ENCODE measurements at places on chromosomes 3 and 15.

- no peak for DNase-seq
Measured at GRCh38 chr3:186002884-186003472, 65.2 kb upstream of the TRA2B start.

GRCh38 chr3:181298421-181298820 lies 308.9 kb upstream of the DNAJC19 start:
- DNase-seq, result no peak

- no peak for DNase-seq
Measured at GRCh38 chr3:181626036-181626435, 85.7 kb upstream of the SOX2 start.

- no peak for DNase-seq
Measured at GRCh38 chr3:121768452-121768851, 18.9 kb upstream of the GOLGB1 start.

DNA sequence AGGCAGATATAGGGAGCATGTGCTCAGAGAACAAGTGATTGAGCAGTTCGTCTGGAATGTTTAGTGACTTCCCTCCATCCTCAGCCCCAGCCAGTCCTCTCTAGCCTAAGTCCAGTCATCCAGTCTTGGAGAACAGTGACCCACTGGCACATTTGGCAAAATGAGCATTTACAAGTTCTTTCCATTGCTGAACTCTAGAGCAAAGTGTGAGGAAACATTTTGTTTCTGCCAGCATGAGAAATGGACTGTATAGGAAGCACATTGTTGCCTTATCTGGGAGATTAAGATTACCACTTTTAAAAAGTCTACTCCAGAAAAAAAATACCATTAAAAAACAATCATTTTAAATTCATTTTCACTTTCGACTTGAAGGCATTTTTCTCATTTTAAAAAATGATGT lies 353.6 kb downstream of the SHQ1 start:
- DNase-seq, result no peak

GRCh38 chr3:10992017-10992942 lies at the start of gene SLC6A1:
TSS of gene SLC6A1 (plus strand) at chr3:10992748. CDS start at chr3:11017212, 24,464 bp downstream.
- no peak for DNase-seq

DNA sequence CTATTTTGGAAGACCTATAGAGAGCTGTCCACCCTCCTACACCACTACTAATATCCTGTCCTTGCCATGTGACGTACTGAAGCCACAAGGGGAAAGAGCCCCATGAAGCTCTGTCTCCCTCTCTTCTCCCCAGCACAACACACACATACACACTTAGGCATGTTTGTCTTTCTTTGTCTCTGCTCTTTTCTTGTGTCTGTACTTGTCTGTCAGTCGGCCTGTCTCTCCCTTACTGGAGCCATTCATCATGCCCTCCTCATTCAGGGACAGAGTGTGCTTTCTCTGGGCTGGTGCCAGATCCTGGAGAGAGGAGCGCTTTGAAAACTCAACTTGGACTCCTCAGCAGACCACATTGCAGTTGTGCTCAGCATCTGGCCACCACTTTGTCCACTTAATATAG lies 47.6 kb downstream of the PSMD6 start:
- no peak for DNase-seq

DNA sequence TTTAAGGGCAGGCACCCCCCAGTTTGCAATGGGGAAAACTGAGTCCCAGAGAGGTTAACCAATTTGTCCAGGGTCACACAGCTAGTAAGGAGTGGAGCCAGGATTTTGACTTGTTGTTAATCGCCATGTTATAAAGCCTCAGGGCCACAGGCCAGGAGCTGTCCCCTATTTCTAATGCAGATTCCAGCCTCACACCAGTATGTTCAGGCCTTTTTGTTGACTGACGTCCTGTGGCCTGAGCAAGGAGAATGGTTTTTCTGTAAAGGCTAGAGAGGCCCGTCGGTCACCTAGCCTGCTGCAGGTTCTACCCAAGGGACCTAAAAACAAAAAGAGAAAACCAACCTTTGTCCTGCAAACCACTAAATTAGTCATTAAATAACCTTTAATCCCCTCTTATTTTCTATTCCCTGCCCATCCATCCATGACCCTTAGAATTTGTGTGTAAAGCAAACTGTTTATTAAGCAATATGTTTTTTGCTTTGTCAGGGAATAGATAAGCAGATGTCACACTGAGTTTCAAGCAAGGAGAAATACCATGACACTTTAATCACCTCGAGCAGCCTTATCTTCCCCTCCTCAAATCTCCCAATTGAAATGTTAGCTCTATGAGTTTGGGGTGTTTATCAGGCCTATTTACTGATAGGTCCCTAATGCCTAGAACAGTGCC lies 14.1 kb downstream of the ACOX2 start:
- no peak for DNase-seq

GRCh38 chr3:94372026-94372425 lies 309.2 kb downstream of the NSUN3 start:
- no peak for DNase-seq

DNA sequence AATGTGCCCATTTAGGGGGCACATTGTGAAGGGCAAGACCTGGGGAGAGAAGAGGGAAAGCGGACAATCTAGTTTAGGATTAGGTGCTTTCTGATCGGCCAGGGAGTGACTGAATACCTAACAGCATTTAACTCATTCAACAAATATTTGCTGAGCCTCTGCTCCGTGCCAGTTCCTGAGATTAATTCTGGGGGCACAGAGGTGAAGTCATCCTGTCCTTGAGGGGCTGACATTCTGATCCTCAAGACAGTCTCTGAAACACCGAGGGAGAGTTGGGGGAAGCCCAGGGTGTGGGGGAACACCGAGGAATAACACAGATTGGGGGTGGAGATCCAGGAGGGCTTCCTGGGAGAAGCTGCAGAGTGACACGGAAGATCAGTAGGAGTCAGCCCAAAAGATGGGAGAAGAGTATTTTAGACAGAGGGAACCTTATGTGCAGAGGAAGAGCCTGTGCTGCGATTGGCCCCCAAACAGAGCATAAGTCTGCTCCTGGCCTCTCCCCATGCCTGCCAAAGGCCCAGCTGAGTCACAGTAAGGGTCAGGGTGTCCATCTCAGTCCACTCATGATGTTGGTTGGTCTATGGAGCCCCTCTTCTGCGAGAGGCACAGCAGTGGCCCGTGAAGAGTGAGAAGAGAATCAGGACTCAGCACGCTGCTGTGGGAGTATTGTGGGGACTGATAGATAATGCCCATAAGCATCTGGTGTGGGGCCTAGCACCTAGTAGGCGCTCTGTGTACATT lies 60.2 kb downstream of the AMOTL2 start:
- DNase-seq, result no peak

GRCh38 chr3:197027896-197028727 lies 1.5 kb downstream of the MELTF start:
- no peak for DNase-seq

- no peak for DNase-seq
Measured at GRCh38 chr15:73939138-73939537, 12.9 kb downstream of the LOXL1 start.

GRCh38 chr3:13280811-13281506 lies 139.2 kb downstream of the NUP210 start:
- DNase-seq, result no peak

DNA sequence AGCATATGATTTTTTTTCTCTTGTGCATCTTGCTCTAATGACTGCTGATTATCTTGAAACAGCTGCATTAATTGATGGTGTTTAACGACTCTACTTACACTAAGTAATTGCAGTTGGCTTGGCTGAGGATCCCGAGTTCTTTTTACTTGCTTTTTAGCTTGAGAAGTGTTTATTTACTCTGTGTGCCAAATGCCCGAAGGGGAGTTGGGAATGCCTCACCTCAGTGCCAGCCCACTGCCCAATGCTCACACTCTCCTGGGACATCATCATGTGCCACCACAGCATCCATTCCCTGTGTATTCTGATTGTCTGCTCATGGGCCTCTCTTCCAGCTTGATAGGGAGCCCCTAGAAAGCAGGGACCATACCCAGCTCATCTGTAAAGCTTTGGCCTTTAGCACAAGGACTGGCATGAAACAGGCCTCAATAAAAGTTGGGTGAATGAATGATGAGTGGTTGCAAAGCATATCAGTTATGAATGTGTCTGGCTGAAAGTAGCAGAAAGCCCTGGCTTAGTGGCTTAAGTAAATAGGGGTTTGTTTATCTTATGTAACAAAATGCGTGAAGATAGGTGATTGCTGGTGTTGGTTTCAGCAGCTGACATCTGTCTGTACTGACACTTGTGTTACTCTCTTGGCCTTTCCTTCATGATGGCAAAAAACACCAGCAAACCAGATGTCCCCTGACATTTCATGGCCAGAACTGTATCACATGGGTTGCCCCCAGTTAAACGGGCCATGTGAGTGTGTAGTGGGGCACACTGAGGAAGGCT lies 8.1 kb downstream of the PXYLP1 start:
- DNase-seq, result no peak

GRCh38 chr15:48671103-48672022 lies 25.9 kb upstream of the FBN1 start:
- DNase-seq, result no peak

DNA sequence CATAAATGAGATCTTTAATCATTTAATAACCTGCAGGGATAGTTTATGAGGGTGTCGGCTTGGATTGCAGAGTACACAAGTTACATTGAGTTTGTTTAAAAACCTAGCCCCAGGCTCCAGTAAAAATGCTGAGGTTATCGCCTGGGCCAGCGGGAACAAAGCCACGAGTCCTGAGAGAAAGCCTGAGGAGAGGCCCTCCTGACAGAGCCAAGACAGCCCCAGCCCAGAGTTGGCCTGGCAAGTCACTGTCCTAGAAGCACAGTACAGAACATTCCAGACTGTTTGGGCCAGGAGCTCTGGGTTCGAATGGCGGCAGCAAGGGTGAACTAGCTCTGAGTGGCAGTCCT lies 32.4 kb downstream of the SEC61A1 start:
- no peak for DNase-seq

DNA sequence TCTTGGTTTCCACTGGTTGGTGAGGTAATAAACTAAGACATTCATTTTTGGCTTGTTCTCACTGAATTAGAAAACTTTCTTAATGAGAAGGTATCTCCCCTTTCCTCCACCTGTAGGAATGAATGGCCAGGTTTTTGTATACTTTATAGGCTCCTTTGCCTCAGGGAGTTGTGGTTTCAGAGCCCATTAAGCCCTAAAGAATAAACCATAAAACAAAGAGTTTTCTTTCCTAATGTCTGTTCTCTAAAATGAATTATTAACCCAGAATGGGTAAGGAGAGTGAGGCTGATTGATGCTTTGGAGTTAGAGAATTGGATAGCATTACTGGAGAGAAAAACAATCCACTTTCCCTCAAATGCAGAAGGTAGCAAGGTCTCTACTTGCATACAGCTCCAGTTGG lies 67.6 kb downstream of the TIGIT start:
- DNase-seq, result no peak

- DNase-seq, result no peak
Measured at GRCh38 chr3:71423151-71423906, 160.2 kb downstream of the FOXP1 start.

- no peak for DNase-seq
Measured at GRCh38 chr3:110731148-110731547, 340.5 kb upstream of the NECTIN3 start.

DNA sequence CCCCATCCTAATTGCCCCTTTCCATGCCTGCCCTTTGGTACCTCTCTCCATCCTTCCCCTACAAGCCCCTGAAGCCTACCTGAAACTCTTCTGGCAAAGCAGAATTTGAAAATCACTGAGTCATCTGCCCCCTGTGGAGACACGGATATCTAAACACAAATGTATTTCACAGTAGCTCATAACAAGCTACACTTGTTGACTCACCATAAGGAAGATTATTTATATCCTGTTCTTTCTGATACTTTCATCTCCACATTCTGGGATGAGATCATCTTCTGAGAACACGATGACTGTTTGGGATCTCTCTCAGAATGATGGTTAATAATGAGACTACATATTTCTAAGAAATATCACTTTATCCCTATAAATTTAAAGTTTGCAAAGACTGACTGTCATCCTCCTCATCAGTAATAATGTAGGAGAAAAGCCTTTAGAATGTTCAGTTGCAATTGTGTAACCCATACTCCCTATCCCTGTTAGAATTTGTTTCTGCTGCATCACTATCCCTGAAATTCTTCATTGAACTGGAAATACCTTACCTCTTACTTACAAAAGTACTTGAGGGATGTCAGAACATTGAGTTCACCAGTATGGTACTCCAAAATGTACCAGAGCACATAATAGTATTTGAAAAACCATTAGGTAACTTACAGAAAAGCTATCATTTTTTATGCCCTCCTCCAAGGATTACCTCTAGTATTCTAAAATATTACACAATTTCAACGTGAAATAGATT lies 116.1 kb upstream of the IL12A start:
- DNase-seq, result no peak

- DNase-seq, result no peak
Measured at GRCh38 chr3:45907769-45908705, 21.7 kb downstream of the CCR9 start.

- DNase-seq, result no peak
Measured at GRCh38 chr15:101043911-101044624, 124.9 kb downstream of the LRRK1 start.

DNA sequence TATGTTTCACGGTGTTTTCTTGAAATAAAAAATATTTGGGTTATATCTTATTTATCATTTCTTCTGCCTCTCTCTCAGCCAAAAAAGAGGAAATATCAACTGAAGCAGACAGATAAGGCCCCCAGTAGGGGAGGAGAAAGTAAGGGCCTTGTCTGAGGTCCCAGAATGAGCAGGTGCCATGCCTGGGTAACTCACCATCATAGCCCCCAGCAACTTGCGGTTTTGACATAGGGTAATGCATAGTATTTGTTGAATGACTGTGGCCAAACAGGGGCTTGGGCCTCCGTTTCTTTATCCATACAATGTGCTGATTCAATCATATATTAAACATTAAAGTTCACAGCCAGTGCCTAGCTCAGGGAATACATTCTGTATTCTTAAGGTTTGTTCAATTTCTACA lies 119.6 kb downstream of the ABI3BP start:
- no peak for DNase-seq

- DNase-seq, result no peak
Measured at GRCh38 chr3:102608875-102609274, 174.1 kb downstream of the ZPLD1 start.

DNA sequence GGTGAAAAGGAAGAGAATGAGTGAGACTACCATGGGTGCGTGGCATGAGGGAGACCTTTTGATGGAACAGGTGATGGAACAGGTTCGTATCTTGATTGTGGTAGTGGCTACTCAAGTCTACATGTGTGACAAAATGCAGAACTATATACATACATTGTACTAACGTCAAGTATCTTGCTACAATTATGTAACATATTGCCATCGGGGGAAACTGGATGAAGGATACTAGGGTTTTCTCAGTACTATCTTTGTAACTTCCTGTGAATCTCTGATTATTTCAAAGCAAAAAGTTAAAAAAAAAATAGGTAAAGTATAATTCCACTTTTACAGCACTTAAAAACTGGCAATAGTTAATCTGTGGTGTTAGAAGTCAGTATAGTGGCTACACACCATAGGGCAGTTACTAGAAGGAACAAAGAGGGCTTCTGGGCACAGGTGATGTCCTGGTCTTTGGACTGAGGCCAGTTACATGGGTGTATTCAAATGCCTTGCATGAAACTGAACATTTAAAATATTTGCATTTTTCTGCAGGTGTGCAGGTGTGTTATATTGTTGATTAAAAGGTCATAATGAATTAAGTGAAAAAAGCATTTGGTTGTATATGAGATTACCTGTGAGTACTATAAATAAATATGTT lies 61.4 kb downstream of the LRRK1 start:
- no peak for DNase-seq
